Common myeloid progenitor, CD34-positive (primary cell): ENCODE measurements at places on chromosomes 6 and 20.

- DNase-seq: no peak
These were observed 168.0 kb upstream of the LRFN2 start for GRCh38 chr6:40755046-40755681.

DNA sequence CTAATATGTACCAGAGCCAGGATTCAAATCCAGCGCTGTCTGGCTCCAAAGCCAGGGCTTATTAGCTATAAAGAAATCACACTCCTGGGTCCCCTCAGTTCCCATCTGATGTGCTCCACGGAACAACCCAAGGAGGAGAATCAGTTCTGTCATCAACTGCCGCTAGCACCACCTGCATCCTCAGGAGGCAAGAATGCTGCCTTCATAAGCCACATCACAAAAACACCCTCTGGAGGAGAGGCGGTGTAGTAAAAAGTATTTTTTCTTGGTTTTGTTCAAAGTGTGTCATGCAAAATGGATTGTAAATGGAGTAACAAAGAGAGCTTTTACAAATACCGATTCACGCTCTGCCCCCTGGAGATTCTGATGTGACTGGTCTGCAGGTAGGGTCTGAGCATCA, 57.1 kb downstream of the TNFRSF21 start:
- DNase-seq: no peak

DNA sequence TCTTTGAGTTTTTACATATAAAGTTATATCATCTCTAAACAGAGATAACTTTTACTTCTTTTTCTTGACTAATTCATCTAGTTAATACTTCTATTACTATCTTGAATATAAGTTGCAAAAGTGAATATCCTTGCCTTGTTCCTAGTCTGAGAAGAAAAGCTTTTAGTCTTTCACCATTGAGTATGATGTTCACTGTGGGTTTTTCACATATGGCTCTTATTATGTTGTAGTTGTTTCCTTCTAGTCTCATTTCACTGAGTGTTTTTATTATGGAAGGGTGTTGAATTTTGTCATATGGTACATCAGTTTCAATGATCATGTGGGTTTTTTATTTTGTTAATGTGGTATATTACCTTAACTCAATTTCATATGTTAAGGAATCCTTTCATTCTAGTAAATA, 488.3 kb downstream of the COL12A1 start:
- DNase-seq: no peak

- DNase-seq: no peak
These were observed 165.1 kb downstream of the SASH1 start for GRCh38 chr6:148507774-148508173.

GRCh38 chr6:39508515-39508914, 186.0 kb upstream of the KCNK16 start:
- DNase-seq: no peak

GRCh38 chr6:40442591-40442990, 144.6 kb downstream of the LRFN2 start:
- no peak for DNase-seq

- DNase-seq: no peak
These were observed 244.7 kb downstream of the PTPRK start for GRCh38 chr6:128275681-128276080.

DNA sequence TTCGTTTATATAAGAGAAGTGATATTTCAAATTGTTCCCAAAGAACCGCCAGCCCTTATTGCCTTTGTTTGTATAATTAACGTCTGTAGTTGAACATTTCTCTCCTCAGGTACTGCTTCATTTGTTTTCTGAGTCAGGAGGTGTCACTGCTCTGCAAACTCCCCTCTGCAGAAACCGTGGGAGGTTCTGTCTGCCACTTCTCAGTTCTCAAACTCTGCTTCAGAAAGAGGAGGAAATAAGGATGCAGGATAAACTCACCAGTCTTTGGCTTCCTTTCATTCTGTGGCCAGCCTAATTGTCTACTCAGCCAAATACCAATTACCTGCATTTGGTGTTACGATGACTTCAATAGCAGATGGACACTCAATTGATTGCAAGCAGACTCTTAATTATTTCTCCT, 149.8 kb downstream of the PAK5 start:
- no peak for DNase-seq

GRCh38 chr6:25927178-25927577, 3.3 kb downstream of the SLC17A2 start:
- no peak for DNase-seq

- no peak for DNase-seq
These were observed 31.3 kb upstream of the MRAP2 start for GRCh38 chr6:84002226-84002625.

DNA sequence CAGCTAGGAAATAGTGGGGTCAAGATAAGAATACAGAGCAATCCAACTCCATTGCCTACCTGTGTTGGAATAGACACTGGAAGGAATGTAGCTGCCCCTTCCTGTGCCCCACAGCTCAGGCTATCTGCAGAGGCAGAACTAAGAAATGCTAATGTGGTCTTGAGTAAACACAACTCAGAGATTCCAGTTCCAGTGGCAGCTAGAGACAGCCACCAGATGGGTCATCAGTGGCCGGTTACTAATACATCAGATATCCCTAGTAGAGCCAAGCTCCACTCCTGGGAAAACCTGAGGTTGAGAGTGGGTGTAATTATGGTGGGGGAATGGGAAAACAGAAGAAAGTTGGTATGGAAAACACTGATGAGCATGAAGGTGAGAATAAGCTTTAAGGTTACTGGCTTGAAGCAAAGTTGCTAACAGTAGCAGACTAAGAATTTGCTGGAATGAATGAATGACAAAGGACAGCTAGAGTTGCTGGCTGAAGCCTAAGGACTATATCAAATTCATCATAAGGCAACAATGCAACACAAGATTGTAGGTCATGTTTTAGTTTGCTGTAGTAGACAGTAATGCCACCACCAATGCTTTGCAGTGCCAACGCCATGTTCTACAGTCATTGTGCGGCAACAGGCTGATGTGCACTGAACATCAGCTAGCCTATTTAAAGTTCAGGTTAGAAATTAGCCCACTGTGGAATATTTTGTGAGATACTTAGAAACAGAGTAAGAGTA, 28.3 kb upstream of the FAM83C start:
- DNase-seq: no peak

- DNase-seq: no peak
These were observed 15.2 kb downstream of the CTCFL start for GRCh38 chr20:57509665-57510237.

GRCh38 chr6:135183002-135183531, 2.0 kb downstream of the MYB start:
- peak; percentile 37 for DNase-seq

- DNase-seq: no peak
These were observed 133.8 kb downstream of the ANKRD60 start for GRCh38 chr20:58094698-58095097.

DNA sequence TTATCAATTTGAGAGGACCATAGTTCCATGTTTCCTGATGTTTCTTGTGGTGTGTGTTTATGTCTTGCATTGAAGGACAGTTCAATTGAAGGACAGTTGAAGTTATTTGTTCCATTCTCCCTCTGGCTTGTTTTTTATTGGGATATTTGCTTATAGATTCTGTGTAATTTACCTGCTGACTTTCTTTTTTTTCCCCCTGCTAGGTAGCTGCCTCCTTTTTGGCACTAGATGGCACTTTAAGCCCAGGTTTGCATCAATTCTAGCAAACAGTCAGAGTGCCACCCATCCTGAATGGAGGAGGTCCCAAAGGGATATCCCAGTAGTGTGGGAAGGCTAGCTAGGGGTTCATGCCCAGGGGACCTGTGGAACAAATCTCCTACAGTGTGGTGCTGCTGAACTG, 78.1 kb downstream of the CFAP61 start:
- peak; percentile 2 for DNase-seq

DNA sequence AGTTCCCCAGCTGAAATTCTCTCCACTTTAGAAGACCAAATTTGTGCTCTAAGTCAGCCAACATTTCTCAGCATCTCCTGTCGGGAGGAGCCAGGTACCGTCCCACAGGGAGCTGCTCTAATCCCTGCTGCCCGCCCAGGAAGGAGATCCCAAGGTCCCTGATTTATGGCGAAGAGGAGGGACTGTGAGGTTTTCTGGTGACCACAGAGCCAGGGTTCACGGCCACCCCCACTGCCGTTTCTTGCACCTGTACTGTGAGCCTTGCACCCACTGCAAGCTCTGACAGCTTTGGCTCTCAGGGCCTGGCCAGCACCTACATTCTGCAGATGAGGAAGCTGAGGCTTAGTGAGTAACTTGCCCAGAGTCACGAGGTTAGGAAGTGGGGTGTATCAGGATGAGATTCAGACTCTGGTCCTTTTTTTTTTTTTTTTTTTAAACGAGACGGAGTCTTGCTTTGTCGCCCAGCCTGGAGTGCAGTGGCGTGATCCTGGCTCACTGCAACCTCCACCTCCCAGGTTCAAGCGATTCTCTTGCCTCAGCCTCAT, 34.9 kb downstream of the FOXC1 start:
- DNase-seq: no peak

DNA sequence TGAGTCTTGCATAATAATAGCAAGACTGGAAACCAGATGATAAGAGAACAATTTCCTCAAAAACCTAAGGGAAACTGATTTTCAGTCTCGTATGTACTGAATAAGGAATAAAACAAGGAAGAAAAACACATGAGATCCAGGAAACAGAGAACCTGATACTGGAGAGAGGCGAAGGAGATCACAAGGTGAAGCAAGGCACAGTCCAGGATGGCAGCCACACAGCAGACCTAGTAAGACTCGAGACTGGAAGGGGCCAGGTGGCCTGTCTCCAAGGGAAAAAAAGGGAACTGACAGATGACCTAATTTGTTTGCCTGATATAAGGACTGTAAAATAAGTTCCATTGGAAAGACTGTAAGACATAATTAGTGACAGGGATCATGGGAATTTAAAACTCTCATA, 71.1 kb downstream of the TASP1 start:
- DNase-seq: peak; percentile 6

- DNase-seq: peak; percentile 81
These were observed 242.1 kb downstream of the DLL1 start for GRCh38 chr6:170048615-170049256.

DNA sequence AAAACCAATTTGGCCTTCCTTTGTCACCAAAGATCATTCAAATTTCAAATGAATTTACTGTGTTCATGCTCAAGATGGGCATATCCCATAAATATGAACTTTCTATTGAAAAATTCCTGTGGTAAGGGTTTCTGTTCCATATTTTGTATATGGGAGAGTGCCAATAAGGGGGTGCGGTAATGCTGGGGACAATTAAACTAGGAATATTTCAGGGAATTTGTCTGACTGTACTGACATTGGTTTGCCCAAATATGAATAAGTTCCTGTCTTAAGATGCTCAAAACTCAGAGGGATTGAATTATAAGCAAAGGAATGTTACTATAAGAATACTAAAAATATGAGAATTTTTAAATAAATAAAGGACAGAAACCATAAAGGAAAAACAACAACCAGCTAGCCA, 553.0 kb upstream of the MARCKS start:
- no peak for DNase-seq

GRCh38 chr6:92684386-92684785, 735.0 kb downstream of the EPHA7 start:
- DNase-seq: no peak

DNA sequence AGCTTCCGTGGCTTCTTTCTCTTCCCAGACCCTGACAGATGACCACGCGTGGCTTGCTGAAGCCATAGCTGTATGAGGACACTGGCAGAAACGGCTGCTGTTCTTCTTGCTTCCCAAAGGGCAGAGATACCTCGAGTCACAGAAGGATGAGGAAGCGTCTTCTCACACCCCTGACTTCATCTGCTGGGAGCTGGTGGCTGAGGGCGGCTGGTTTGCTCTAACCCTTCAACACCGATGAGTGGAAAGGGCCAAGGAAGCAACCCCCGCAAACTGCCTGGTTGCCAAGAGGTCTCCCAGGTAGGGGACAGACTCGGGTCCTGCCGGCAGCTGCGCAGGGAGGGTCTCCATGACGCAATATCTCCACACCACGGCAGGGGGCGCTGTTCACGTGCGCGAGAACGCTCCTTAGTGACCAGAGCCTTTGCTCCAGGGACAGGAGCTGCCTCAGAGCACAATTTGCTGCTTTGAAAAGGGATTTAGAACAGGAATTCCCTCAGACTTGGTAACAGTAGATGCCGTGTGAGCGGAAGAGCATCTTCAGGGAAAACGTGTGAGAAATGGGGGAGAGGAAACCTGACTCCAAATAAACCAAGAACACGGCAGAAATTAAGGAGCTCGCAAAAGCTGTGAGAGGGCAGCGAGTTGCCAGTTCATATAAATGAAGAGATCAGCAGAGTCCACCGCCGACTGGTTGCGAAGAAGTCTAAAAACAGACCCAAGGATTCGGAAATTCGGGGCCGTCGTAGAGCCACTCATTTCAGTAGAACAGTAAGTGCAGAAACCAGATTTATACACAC, 80.2 kb downstream of the ERMARD start:
- peak; percentile 54 for DNase-seq

DNA sequence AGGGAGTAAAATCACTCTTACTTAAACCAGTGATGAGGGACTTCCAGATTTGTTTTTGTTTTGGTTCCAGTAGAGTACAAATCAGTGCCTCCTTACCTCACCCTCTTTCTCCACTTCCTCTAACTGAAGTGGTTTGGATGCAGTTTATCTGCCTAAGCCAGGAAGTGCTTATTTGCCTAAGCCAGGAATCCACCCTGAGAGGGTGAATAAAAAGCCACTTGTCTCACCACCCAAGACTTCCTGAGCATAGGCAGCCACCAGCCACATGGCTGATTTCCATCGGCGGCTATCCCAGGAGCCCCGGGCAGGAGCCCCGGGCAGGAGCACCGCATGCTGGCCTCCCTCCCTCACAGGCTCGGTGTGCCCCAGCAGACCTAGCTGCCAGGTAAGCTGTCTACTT, 12.0 kb downstream of the LRP11 start:
- peak; percentile 86 for DNase-seq

DNA sequence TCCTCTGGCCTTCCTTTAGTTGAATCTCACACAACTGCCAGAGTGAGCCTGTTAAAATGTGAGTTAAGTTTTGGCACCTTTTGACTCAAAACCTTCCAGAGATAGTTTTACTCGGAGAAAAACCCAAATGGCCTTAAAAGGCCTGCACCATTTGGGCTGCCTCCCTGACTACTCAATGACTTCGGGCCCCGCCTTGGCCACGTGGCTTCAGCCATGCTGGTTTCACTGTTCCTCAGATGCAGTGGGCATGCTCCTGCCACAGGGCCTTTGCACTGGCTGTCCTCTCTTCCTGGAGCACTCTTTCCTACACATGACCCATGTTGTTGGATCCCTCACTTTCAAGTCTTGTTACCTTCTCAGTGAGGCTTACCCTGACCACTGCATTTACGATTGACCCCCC, 18.3 kb downstream of the VEGFA start:
- no peak for DNase-seq

GRCh38 chr6:166926748-166927147, 29.6 kb downstream of the RNASET2 start:
- no peak for DNase-seq

GRCh38 chr6:159996087-159996622, 27.3 kb downstream of the IGF2R start:
- DNase-seq: no peak

GRCh38 chr20:37943501-37944455, 40.9 kb downstream of the VSTM2L start:
- no peak for DNase-seq

DNA sequence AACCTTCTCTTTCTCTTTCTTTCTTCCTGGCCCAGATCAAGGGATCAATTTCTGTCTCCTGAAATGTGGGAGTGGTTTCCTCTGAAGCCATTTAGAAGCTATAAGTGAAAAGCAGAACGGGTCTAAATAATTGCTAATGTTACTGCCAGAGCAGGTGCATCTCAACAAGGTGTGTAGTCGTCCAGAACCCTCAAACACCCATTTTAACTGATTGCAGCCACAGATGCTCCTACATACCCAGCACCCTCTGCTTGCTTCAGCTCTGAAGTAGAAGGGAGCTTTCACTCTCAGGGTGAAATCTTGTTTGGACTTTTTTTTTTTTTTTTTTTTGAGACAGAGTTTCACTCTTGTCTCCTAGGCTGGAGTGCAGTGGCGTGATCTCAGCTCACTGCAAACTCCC, 592.1 kb upstream of the ARID1B start:
- DNase-seq: no peak
